CMK (cell line): ENCODE measurements at places on chromosomes 2 and 18.

GRCh38 chr2:164495491-164496223 is 125.6 kb downstream of the GRB14 start:
- no peak for DNase-seq

GRCh38 chr2:1234731-1235308 is 178.4 kb upstream of the TPO start:
- DNase-seq = no peak

- DNase-seq = no peak
These were observed 776.1 kb upstream of the RAB6C start for GRCh38 chr2:129203331-129203730.

DNA sequence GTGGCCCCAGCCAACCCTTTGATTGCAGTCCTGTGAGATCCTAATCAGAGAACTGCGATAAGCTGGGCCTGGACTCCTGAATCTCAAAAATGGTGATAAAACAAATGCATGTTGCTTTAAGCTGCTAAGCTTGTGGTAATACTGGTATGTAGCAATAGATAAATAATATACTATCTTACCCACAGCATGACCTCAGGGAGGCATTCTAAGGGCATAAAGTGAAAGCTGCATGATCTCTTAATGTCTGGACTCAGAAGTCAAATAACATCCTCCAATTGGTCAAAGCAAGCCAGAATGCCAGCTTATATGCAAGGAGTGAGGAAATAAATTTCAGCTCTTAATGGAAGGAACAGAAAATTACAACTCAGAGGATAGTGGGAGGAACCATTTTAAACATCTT is 246.1 kb downstream of the FSIP2 start:
- no peak for DNase-seq

DNA sequence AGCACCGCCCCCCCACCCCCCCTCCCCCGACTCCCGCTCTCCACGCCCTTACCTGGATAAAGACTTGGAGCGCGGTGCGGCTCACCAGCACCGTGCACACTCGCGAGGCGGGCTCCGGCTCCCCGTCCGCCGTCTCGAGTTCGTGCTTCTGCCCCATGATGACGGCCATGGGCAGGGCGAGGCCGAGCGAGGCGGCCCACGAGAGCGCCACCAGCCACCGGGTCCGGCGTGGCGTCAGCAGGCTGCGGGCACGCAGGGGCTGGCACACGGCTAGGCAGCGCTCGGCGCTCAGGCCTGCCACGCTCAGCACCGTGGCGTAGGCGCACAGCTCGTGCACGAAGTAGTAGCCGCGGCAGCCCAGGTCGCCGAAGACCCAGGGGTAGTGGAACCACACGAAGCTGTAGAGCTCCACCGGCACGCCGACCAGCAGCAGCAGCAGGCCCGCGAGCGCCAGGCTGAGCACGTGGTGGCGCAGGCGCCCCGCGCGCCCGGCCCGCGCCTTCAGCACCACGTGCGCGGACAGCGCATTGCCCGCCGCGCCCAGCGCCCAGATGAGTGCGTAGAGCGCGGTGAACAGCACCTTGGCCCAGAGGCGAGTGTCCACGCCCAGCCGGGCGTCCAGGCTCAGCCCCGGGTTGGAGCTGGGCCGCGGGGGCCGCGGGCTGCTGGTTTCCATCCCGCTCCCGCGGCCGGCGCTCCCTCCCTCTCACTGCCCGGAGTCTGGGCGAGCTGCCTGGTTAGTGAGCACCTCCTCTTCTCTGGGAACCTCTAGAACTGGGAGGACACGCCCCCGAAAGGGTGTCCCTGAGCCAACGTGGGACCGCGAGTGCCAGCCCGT is at the start of gene NTSR2:
NTSR2 (minus strand) TSS at position 742 of the 838 bp plus-strand sequence; CDS start at position 676, 66 bp downstream.
- no peak for DNase-seq

DNA sequence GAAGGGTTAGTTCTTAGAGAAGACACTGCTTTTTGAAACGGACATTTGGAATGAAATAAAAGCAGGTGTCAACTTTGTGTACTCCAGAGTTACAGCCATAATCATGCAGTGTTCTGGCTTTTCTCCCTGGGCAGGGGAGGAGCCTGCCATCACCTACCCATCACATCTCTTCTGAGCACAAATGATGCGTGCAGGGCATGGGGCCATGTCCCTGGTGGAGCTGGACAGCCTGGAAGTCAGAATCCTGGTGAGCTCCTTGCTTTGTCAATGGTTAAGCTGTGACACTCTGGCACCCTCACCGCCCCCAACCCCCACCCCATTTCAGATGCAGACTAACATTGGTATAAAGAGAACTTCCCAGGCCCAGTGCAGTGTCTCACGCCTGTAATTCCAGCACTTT is 53.1 kb downstream of the PDCL3 start:
- no peak for DNase-seq

GRCh38 chr2:85734942-85735608 is 18.7 kb upstream of the ATOH8 start:
- no peak for DNase-seq

DNA sequence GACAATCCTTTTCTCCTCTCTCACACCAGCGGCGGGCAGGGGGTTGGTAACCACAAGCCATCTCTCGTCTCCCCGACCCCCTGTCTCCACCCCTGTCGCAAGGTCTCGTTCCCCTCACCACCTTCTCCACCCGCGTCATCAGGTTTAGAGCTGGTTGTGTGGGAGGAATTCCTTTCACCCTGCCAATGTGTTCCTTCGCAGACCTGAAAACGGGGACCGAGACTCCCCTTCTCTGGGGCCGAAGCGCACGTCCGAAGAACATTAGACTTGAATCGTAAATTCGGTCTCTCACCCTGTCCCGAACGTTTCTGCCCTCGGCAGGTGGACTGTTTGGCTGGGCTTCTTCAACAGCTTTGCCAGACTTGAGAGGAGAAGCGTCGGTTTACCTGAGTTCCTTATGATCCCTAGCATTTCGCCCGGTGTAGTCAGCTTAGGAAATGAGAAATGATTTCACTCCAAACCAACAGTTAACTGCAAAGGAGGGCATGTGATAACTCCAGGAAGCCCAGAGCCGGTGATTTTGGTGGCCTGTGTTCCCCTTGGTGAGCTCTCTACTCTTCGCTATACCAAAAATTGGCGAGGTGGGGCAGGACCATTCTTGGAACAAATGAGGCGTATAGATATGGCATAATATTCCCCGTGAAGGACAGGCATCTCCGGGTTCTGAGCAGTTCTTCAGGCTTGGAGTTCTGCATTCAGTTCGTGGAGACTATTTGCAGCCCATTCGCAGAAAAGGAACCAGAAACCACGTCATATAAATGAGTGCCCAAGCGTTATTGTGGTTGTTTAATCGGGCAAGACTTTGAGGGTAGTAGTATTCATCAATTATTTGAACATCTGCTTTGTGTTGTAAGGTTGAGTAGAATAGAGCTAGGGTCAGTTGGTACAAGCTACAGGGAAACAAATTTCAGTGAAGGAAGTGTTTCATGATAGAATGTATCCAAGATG is 694 bp downstream of the CFAP36 start:
- no peak for DNase-seq

GRCh38 chr18:62348474-62348873 is 23.4 kb downstream of the TNFRSF11A start:
- DNase-seq = no peak

GRCh38 chr18:63216516-63217311 is 102.9 kb downstream of the BCL2 start:
- no peak for DNase-seq

- DNase-seq = no peak
These were observed 183.7 kb upstream of the COPS8 start for GRCh38 chr2:236901956-236902355.

DNA sequence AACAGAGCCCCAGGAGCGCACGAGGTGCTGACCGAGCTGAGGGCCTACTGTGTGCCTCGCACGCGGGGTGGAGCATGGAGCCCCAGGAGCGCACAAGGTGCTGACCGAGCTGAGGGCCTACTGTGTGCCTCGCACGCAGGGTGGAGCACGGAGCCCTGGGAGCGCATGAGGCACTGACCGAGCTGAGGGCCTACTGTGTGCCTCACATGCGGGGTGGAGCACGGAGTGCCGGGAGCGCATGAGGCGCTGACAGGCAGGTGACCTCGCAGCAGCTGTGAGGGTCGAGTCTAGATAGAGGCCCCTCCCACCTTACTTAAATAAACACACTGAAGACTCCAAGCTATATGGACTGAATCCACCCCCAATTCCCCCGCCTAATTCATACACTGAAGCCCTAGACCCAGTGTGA is 60.3 kb downstream of the EIPR1 start:
- no peak for DNase-seq

DNA sequence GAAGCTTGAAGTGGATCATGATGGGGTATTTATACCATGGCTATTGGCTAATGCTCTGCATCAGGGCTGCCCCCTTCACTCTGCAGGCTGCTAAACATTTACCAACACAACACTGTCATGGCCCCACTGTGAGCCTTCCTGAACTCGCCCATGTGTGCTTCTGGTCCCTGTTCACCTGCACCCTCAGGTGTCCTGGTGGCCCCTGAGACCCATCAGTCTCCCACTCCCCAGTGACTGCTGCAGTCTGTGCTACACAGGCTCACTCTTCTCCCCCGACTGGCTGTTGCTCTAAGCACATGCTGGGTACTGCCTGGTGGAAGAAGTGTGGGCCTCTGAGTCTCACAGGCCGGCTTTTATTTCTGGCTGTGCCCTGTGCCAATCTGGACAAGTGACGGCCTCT is 183.0 kb upstream of the HS6ST1 start:
- no peak for DNase-seq

GRCh38 chr18:28313602-28314001 is 136.7 kb upstream of the CDH2 start:
- DNase-seq = no peak

GRCh38 chr2:138023976-138024375 is 59.7 kb downstream of the HNMT start:
- DNase-seq = no peak

- no peak for DNase-seq
These were observed 128.7 kb downstream of the NCKAP5 start for GRCh38 chr2:133439565-133439920.

GRCh38 chr2:160397530-160397865 is 96.1 kb downstream of the RBMS1 start:
- DNase-seq = no peak

DNA sequence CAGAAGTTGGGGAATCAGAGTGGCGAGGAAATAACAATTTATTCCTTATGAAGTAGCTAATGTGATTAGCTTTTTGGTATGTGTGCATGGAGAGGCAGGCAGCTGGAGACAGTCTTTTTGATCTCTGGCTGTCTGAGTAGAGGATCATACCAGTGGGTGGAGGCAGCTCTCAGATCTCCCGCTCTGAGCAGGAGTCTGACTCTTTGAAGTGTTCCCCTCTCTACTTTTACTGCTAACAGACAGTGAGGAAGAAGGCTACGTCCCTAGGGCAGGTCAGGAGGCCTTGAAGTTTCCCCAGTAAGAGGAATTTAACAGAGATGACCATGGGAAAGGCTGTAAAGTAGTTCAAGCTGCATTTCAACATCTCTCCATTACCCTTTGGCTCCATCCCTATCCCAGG is 111.9 kb upstream of the REG3A start:
- no peak for DNase-seq

- no peak for DNase-seq
These were observed 108.2 kb upstream of the STK17B start for GRCh38 chr2:196279541-196279940.
